ENCODE measurements at places on chromosomes 7 and 10.

DNA sequence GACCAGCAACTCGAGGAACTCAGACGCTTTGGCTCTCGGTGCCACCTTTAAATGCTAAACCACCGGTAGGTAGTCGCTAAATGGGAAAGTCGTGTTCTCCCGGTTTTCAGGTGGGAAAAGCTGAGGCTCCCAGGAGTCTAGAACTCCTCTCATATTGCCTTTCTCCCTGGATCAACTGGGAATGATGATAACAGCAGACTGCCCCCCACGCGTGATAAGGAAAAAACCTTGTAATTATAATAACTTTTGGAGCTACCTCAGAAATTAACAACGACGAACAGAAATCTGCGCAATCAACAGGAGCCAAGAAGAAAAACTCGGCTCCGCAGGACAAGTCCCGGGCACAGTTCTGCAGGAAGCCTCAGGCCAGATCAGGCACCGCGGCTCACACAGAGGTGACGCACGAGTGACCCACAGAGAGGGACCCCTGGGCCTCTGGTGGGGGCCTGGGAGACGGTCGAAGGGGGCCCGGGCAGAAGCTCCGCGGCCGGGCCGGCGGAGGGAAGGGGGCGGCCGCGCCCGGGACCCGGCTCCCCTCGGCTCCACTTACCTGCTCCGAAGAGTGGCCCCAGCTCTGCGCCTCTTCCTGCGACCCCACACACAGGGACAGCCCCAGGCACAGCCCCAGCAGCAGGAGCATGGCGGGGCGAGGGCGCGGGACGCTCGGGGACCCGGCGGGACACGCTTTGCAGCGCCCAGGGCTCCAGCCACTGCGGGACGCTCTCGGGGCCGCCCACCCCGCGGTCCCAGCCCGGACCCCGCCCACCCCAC lies at the start of gene ITIH5:
TSS of gene ITIH5 (minus strand) at position 714 of the 771 bp plus-strand sequence. CDS start at position 640, 74 bp downstream.
- DNase-seq, result no peak

DNA sequence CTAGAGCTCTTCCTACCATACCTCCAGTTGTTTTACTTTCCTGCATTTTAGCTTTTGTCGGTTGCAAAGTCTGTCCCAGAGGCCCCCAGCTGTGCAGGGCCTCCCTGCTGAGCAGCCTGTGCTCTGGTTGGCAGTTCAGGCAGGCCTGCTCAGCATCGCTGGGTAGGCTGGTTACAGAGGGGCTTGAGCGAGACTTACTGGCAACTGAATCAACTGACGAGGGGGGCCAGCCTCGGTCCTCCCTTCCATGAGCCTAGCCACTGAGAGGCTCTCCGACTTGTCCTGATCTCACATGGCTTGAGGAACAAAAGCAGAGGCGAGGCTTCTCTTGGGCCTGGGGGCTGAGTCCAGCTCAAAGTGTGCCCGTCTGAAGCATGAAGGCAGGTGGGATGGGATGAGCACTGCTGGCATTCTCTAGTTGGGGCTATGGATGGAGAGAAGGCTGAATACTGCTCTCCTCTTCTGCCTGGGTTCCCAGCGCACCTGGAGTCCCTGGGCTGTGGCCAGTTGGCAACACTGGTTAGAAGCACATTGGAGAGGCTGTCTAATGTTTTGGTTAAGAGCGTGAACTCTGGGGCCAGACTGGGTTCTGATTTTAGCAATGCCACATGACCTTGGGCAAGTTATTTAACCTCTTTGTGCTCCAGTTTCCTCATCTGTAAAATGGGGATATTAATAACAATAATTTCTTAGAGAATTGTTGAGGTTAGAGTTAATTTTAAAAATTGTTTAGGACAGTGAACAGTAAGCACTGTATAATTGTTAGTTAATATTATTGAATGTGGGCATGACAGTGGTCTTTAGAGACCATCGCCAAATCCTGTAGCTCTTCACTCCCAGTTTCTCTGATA lies 6.9 kb upstream of the SFRP5 start:
- DNase-seq, result no peak

DNA sequence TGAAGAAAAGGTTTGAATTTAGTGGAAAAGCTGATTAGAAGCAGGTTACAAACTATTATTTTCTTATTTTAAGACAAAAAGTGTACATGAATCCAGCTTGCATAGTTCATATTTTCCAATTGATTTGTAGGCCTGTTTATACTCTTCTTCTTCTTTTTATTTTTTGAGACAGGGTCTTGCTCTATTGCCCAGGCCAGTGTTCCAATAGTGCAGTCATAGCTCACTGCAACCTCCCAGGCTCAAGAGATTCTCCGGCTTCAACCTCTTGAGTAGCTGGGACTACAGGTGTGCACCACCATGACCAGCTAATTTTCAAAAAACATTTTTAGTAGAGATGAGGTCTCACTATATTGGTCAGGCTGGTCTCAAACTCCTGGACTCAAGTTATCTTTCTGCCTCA lies 45.0 kb downstream of the ARL4A start:
- DNase-seq, result no peak

- no peak for DNase-seq
These were observed 470.7 kb downstream of the DNAJB6 start for GRCh38 chr7:157807510-157807909.

- DNase-seq, result peak; percentile 82
These were observed 2.0 kb upstream of the HEPACAM2 start for GRCh38 chr7:93228302-93228701.

GRCh38 chr10:73859784-73860491 lies 14.4 kb downstream of the CAMK2G start:
- no peak for DNase-seq

DNA sequence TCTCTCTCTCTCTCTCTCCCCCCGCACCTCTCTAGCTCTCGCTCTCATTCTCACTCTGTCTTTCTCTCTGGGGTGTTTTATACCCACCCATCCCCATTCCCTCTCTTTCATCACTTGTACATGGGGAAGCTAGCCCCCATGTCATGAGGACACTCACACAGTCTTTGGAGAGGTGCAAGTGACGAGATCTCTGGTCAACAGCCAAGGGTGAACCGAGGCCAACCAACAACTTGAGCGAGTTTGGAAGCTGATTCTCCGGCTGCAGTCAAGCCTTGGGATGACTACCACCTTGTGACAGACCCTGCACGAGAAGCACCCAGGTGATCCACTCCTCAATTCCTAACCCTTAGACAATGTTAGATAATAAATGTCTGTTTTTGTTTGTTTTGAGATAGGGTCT lies 10.1 kb upstream of the KBTBD2 start:
- no peak for DNase-seq

- DNase-seq, result no peak
These were observed 4.6 kb downstream of the GIGYF1 start for GRCh38 chr7:100689230-100690135.

GRCh38 chr10:12590675-12591659 lies 241.6 kb downstream of the CAMK1D start:
- DNase-seq, result peak; percentile 36

GRCh38 chr10:34275626-34276130 lies 539.4 kb downstream of the PARD3 start:
- no peak for DNase-seq

GRCh38 chr10:72812753-72813430 lies 80.6 kb upstream of the OIT3 start:
- no peak for DNase-seq

- DNase-seq, result no peak
These were observed 140.9 kb downstream of the AUTS2 start for GRCh38 chr7:69739190-69739589.

GRCh38 chr10:112721080-112721698 lies 228.9 kb upstream of the TCF7L2 start:
- no peak for DNase-seq

Measured in NCI-H774 (cell line).